ENCODE measurements at places on chromosomes 11 and 22.
A peak's percentile ranks its signal among the peaks of the same experiment; 100 is the strongest.

GRCh38 chr11:68692115-68692514 lies 7.8 kb downstream of the GAL start:
- DNase-seq = no peak

DNA sequence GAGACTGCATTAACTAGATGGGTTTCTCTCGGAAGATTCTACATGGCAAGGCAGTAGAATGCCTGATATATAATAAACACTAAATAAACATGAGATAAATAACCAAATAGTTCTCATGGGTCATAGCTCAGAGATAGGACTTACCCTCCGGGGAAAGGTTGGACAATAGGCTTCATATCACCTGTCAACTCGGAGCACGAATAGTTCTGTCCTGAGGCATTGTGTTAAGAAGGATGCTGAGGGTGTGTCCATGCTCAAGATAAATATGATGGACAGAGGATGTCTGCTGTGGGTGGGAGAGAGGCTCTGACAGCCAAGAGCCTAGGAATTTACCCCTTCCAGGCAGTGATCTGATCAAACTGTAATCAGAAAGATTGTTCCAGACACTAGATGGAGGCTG lies 474.0 kb downstream of the MIAT start:
- no peak for DNase-seq

GRCh38 chr22:24077416-24077815 lies 66.3 kb downstream of the CABIN1 start:
- DNase-seq = no peak

DNA sequence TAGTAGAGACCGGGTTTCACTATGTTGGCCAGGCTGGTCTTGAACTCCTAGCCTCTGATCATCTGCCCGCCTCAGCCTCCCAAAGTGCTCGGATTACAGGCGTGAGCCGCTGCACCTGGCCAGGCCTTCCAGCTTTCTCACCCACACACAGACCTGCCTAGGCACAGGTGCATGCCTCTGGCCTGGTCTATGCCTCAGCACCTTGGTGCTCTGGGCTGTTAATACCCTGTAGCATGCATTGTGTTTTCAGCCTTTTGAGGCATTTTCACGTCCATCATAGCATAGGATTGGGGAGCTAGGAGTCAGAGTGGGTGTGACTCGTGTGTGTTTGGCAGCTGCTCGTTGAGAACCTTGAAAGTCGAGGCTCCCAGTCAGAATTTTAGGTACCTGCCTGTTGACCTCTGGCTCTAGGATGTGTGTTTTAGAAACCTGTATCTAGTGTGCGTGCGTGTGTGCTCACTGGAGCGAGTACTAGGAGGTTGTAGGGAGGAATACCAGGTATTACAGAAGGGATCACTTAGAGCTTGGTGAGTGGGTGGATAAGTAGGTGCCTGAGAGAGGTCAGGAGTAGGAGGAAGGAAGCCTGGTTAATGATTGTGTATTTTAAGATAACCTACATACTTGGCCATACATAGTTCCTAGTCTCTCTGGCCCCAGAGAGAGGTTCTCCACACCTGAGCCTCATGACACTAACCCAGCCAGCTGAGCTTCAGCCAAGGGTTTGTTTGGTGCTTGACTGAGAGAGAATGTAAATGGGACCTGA lies 20.0 kb downstream of the CRKL start:
- DNase-seq = no peak

- DNase-seq = no peak
Observed at GRCh38 chr22:43330178-43331068, 12.7 kb downstream of the SCUBE1 start.

- DNase-seq = no peak
Observed at GRCh38 chr11:32960553-32961164, 55.0 kb upstream of the DEPDC7 start.

GRCh38 chr11:13949876-13950275 lies 12.6 kb upstream of the SPON1 start:
- no peak for DNase-seq

- DNase-seq = no peak
Observed at GRCh38 chr11:38867338-38867737, 2269.3 kb upstream of the RAG2 start.

DNA sequence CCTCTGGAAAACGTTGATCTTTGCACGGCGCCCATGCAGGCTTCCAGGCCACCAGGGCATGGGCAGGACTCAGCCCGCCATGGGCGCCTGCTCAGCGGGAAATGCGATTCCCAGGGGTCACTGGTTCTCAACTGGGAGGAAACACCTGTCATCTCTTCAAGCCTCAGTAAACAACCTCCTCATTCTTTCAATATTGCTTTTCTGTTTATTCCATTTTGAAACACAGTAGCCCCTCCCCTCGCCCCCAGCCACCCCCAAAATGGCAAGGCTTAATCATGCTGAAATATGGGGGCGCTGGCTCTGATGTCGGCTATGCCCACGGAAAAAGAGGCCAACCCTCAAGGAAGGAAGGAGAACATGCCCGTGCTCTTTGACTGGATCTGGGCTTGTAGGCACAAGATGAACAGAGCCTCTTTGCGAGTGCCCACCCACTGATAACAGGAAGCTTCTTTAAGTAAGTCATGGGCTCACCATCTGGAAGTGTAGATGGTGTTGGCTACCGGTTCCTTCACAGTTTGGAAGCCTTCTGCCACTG lies 594 bp upstream of the POU2AF1 start:
- DNase-seq = peak; percentile 33

DNA sequence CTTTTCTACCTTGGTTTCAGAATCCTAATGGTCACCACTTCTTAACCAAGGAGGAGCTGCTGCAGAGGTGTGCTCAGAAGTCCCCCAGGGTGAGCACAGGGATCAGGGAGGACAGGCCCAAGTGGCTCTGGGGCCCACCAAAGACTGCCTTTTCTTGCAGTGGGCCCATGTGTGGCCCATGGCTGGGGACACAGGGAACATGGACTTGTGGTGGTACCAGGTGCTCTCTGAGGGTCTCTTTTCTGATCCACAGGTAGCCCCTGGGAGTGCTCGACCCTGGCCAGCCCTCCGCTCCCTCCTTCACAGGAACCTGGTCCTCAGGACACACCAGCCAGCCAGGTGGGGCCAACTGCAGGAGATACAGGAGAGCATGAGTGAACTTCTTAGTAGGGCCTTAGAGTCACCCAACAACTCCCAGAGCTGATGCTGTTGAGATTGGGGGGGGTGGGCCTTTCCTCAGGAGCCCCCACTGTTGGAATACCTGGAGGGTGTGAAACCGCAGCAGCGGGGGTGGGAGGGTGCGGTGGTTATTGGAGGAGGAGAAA lies 2.0 kb downstream of the MUS81 start:
- DNase-seq = no peak

DNA sequence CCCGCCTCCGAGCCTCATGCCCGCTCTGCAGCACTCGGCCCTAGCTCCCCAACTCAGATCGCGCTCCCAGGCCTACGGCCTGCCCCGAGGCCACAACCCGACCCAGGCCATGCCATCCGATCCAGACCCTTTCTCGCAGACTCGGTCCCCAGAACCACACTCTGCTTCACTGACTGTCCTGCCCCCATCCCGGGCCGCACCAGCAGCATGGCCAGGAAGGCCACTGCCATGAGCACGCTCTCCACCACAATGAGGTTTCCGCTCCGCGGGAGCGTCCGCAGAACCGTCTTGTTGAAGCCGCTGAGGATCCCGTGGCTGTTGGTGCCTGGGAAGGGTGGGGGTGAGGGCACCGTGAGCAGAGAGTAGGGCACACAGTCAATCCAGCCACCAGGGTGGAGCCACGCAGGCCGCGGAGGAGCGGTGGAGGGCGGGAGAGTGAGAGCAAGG lies 6.4 kb downstream of the UNC93B1 start:
- DNase-seq = no peak

DNA sequence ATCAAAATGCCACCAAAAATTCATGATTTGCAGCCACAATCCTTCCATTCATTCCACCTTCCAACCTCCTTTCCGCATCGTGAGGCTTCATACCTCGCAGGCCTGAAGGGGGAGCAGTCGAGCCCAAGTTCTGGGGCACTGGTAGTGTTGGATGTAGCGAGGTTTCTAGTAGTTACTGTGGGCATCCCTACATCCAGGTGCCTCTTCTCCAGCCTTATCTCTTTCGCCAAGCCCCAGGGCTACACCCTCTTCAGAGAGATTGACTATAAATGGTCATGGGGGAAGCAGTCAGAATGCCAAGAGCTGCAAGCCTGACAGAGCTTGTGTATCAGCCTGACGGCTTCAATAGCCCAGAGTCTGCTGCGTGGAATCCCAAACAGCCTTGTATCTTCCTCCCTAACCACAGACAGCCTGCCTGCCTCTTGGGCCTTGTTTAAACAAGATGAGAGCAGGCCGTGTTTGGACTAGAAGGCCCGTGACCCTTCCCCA lies 28.9 kb downstream of the CLMP start:
- no peak for DNase-seq

DNA sequence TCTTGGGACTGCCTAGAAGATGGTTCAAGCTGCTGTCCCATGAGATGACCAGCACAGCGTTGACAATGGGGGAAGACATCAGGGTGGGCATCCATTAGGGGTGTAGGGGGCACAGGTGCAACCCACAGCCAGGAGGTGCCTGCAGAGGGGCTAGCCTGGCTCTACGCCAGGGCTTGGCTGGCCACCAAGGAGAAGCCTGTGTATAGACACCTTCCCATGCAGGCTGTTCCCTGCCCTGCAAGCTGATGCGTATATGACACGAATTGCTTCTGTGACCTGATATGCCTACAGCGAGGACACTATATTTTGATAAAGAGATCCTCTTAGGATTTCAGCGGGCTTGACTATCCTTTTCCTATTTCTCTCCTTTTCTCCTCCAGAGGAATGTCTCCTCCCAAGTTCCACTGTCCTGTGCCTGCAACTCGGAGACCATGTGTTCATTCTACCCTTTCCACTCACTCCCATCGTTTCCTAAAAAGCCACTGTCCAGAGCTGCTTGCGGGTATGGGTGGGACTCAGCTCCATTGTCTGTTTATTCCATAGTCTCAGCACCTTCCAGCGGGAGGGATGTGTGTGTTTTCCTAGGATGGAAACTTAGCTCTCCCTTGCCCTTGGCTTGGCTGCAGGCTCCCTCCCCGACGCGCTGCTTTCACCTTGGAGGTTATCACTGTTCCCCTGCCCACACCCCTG lies 56.1 kb downstream of the ST14 start:
- no peak for DNase-seq

- no peak for DNase-seq
Observed at GRCh38 chr11:100908746-100909145, 220.9 kb downstream of the PGR start.
